Naive thymus-derived CD4-positive, alpha-beta T cell (primary cell): ENCODE measurements at places on chromosomes 1 and 21. TPM values are rescaled to one million over a fixed set of nuclear protein-coding genes. Genes with fewer than 3 reads are reported as not detected.

GRCh38 chr21:38986406-38986805 lies 180.7 kb downstream of the ETS2 start:
- peaks cover 10% of the 10 kb centered on the region for H3K27me3 ChIP-seq
- H3K4me1 ChIP-seq = no peaks in the 10 kb centered on the region
- no peak for DNase-seq
- H3K27ac ChIP-seq = no peak overlapping the region
- H3K36me3 ChIP-seq = no peaks in the 10 kb centered on the region

- H3K36me3 ChIP-seq = no peaks in the 10 kb centered on the region
- no peaks in the 10 kb centered on the region for H3K4me1 ChIP-seq
These were observed 32.4 kb downstream of the BCAR3 start for GRCh38 chr1:93649231-93649630.

- H3K4me1 ChIP-seq = peaks cover 24% of the 10 kb centered on the region
- peak overlapping the region; percentile 82 for H3K27ac ChIP-seq
- no peaks in the 10 kb centered on the region for H3K27me3 ChIP-seq
These were observed 992 bp upstream of the SSX2IP start for GRCh38 chr1:84691122-84691783.

GRCh38 chr1:18632783-18633421 lies 2.3 kb downstream of the PAX7 start:
- H3K36me3 ChIP-seq = no peaks in the 10 kb centered on the region
- DNase-seq = no peak
- H3K27me3 ChIP-seq = no peaks in the 10 kb centered on the region

S100A11 gene
- total RNA-seq = 88.1 TPM

C1orf185 gene
- total RNA-seq = not detected

- H3K4me3 ChIP-seq = no peak overlapping the region
- H3K4me1 ChIP-seq = no peaks in the 10 kb centered on the region
- no peak for DNase-seq
- H3K36me3 ChIP-seq = no peaks in the 10 kb centered on the region
These were observed 274.4 kb downstream of the MATN1 start for GRCh38 chr1:30449003-30449402.

DNAJC8 gene
- 74.9 TPM for total RNA-seq

IVL gene
- not detected in 2 replicates for total RNA-seq

- no peak overlapping the region for H3K4me3 ChIP-seq
- no peak overlapping the region for H3K27ac ChIP-seq
- H3K4me1 ChIP-seq = no peaks in the 10 kb centered on the region
- H3K27me3 ChIP-seq = no peaks in the 10 kb centered on the region
These were observed 685.3 kb upstream of the ADGRL2 start for GRCh38 chr1:81115422-81115821.

PAPPA2 gene
- total RNA-seq = not detected

- no peaks in the 10 kb centered on the region for H3K27me3 ChIP-seq
- H3K36me3 ChIP-seq = no peaks in the 10 kb centered on the region
- DNase-seq = no peak
These were observed 292.9 kb upstream of the DUSP10 start for GRCh38 chr1:222034790-222035189.

GRCh38 chr1:43999455-43999854 lies 8.1 kb downstream of the CCDC24 start:
- DNase-seq = no peak
- H3K4me1 ChIP-seq = no peaks in the 10 kb centered on the region
- H3K4me3 ChIP-seq = no peak overlapping the region
- H3K27me3 ChIP-seq = peaks cover 2% of the 10 kb centered on the region
- no peaks in the 10 kb centered on the region for H3K36me3 ChIP-seq

- no peaks in the 10 kb centered on the region for H3K27me3 ChIP-seq
- H3K4me3 ChIP-seq = no peak overlapping the region
- DNase-seq = no peak
These were observed 72.8 kb downstream of the ETS2 start for GRCh38 chr21:38878379-38879179.

- no peaks in the 10 kb centered on the region for H3K36me3 ChIP-seq
- no peaks in the 10 kb centered on the region for H3K4me1 ChIP-seq
- no peak overlapping the region for H3K4me3 ChIP-seq
- H3K27me3 ChIP-seq = no peaks in the 10 kb centered on the region
These were observed 1118.8 kb upstream of the TMPRSS15 start for GRCh38 chr21:19522381-19522780.

GRCh38 chr1:6646499-6647148 lies 22.0 kb downstream of the THAP3 start:
- no peaks in the 10 kb centered on the region for H3K4me1 ChIP-seq
- no peaks in the 10 kb centered on the region for H3K36me3 ChIP-seq
- no peak overlapping the region for H3K27ac ChIP-seq
- H3K27me3 ChIP-seq = no peaks in the 10 kb centered on the region
- no peak overlapping the region for H3K4me3 ChIP-seq
- DNase-seq = no peak

DNA sequence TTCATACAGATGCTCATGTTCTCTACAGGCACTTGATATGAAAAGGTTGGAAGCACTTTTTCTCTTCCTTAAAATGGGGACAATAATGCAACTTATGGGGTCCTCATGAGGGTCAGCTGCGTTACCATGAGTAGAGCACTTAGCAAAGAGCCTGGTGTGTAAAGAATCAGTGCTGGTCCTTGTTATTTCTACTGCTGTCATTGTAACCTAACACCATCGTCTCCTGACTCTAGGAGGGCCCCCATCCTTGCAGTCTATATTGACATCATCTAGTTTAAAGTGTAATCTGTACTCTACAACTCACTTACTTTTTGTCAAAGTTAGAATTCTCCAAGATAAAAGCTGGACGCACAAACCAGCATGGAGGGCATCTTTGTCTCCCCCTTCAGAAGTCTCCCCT lies 2.4 kb downstream of the CAPN9 start:
- H3K4me3 ChIP-seq = no peak overlapping the region
- DNase-seq = no peak
- no peaks in the 10 kb centered on the region for H3K27me3 ChIP-seq
- H3K4me1 ChIP-seq = no peaks in the 10 kb centered on the region
- no peak overlapping the region for H3K27ac ChIP-seq

GRCh38 chr1:227893300-227893948 lies 54.3 kb downstream of the WNT9A start:
- peaks cover under 1% of the 10 kb centered on the region for H3K4me1 ChIP-seq
- no peaks in the 10 kb centered on the region for H3K36me3 ChIP-seq
- no peak overlapping the region for H3K4me3 ChIP-seq
- no peak overlapping the region for H3K27ac ChIP-seq
- no peaks in the 10 kb centered on the region for H3K27me3 ChIP-seq

- no peak for DNase-seq
- no peaks in the 10 kb centered on the region for H3K27me3 ChIP-seq
- no peak overlapping the region for H3K27ac ChIP-seq
- H3K36me3 ChIP-seq = peaks cover 8% of the 10 kb centered on the region
- no peak overlapping the region for H3K4me3 ChIP-seq
- H3K4me1 ChIP-seq = peaks cover 12% of the 10 kb centered on the region
These were observed 2.1 kb upstream of the OTUD7B start for GRCh38 chr1:150012611-150013010.

- no peaks in the 10 kb centered on the region for H3K27me3 ChIP-seq
- H3K36me3 ChIP-seq = no peaks in the 10 kb centered on the region
- no peak overlapping the region for H3K27ac ChIP-seq
- no peaks in the 10 kb centered on the region for H3K4me1 ChIP-seq
- H3K4me3 ChIP-seq = no peak overlapping the region
These were observed 23.7 kb upstream of the FMO2 start for GRCh38 chr1:171161431-171161830.

TRIM46 gene
- 4.0 TPM for total RNA-seq

GRCh38 chr21:35210093-35210492 lies 161.0 kb upstream of the RUNX1 start:
- H3K27ac ChIP-seq = no peak overlapping the region
- no peak overlapping the region for H3K4me3 ChIP-seq
- no peak for DNase-seq
- H3K36me3 ChIP-seq = no peaks in the 10 kb centered on the region
- no peaks in the 10 kb centered on the region for H3K4me1 ChIP-seq

DNA sequence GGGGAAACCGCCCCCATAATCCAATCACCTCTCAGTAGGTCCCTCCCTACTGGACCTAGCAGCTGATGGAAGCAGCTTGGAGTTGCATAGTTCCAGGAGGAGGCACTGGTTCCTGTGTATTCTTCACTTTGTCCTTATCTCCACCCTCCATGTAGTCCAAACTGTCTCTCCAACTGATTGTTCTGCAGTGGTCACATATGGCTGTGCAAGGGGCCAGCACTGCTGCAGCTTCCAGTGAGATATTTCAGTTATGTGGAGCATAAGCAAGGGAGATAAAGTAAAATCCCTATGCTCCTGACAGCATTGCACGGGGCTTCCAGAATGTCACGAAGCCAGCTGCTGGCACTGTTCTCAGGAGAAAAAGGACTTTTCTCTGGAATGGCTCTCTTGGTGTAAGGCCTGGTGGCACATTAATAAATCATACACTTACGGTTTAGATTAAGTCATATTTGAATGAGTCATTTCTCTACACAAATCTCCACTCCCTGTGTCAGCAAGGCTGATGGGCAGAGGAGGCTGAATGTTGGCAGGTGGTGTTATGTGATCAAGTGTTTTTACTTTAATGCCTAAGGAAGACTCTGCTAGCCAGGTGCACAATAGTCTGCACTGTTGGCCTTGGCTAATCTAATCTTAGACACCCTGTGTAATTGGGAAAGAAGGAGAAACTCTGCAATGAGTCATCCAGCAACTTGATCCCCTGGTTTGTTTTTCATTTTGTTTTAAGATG lies 93.4 kb downstream of the KCNK1 start:
- H3K4me1 ChIP-seq = no peaks in the 10 kb centered on the region
- no peaks in the 10 kb centered on the region for H3K36me3 ChIP-seq
- H3K4me3 ChIP-seq = no peak overlapping the region
- DNase-seq = no peak
- no peak overlapping the region for H3K27ac ChIP-seq
